ENCODE measurements at places on chromosomes 13 and 19. TPM values are rescaled to one million over a fixed set of nuclear protein-coding genes. Genes with fewer than 3 reads are reported as not detected.

Gene C13orf42
- not detected for total RNA-seq

Gene KIR3DL3
- not detected for total RNA-seq

Gene SYT5
- not detected for total RNA-seq

Gene GJB6
- total RNA-seq, result not detected

Gene HPN
- total RNA-seq, result not detected

Gene TNFSF13B
- 0.60 TPM for total RNA-seq

Gene KIR3DL2
- total RNA-seq, result not detected

Gene PLPPR2
- 7.1 TPM for total RNA-seq

Gene DLL3
- not detected for total RNA-seq

Gene GIPC1
- total RNA-seq, result 140 TPM

Gene PCP2
- total RNA-seq, result not detected

Gene PTH2
- not detected for total RNA-seq

Gene CD37
- not detected for total RNA-seq

Gene DCT
- 0.12 TPM for total RNA-seq

Gene SBK3
- not detected for total RNA-seq

Gene OR10H5
- not detected for total RNA-seq

Gene NKG7
- not detected for total RNA-seq

Gene KLK14
- total RNA-seq, result not detected

Gene RNF17
- 0.30 TPM for total RNA-seq

Gene PLVAP
- 1.1 TPM for total RNA-seq

Gene IL12RB1
- not detected for total RNA-seq

Gene DACT3
- 6.5 TPM for total RNA-seq

Gene APOC4
- total RNA-seq, result not detected

Gene ZNF491
- 2.8 TPM for total RNA-seq

Gene MEIOSIN
- total RNA-seq, result not detected

Gene ZNF730
- total RNA-seq, result not detected

All from smooth muscle cell of the coronary artery (primary cell).